ENCODE measurements at places on chromosomes 1 and 21.

- no peak for DNase-seq
These were observed 15.5 kb upstream of the SERINC2 start for GRCh38 chr1:31397360-31398095.

GRCh38 chr1:14517841-14518180, 80.7 kb upstream of the KAZN start:
- DNase-seq: no peak

GRCh38 chr1:91764471-91765115, 121.4 kb downstream of the TGFBR3 start:
- DNase-seq: no peak

DNA sequence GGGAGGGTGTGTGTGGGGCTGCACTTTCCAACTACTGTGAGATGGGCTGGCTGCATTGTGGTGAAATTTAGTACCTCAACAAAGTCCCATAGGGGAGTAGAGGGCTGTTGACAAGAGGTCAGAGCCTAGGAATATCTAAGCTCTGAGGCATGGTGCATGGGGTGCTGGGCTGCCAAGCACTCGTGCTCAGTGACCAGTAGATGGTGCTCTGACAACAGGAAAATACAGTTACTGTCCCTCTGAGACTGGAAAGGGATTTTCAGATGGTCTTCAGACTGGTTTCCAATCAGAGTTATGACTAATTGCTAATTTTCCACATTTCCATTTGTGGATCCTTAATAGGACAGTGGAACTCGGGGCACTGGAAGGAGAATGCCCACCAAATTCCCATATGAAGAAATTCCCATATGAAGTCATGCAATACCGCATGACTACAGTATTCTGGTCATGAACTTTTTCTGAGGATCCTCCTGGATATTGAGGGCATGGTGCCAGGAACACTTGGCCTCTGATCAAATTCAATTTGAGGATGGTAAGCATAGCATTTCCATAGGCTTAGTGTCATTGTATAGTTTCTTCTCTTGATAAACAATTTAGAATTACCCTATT, 4.1 kb upstream of the CACNA1E start:
- DNase-seq: no peak

DNA sequence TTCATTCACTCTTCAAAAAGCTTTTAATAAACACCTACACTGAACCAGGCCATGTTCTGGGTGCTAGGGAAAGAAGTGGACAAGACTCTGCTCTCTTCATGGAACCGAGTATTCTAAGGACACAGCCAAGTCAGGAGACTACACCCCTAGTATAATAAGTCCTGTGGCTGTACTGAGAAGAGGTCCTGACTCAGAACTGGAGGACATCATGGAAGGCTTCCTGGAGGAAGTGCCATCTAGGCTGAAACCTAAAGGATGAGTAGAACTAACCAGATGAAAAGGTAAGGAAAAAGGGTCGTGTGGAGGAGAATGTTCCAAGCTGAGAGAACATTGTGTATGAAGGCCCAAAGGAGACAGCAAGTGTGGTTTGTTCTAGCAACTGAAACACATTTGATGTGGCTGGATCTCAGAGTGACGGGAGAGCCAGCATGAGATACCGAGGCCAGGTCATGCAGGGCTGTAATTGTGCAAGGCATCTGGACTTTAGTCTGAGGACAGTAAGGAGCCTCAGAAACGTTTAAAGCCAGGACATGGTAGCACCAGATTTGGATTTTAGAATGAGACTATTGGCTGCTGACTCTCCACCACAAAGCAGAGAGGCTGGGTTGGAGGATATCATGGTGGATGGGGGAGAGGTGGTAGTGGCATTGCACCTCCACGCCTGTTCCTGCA, 82.5 kb downstream of the LRRN2 start:
- DNase-seq: no peak

DNA sequence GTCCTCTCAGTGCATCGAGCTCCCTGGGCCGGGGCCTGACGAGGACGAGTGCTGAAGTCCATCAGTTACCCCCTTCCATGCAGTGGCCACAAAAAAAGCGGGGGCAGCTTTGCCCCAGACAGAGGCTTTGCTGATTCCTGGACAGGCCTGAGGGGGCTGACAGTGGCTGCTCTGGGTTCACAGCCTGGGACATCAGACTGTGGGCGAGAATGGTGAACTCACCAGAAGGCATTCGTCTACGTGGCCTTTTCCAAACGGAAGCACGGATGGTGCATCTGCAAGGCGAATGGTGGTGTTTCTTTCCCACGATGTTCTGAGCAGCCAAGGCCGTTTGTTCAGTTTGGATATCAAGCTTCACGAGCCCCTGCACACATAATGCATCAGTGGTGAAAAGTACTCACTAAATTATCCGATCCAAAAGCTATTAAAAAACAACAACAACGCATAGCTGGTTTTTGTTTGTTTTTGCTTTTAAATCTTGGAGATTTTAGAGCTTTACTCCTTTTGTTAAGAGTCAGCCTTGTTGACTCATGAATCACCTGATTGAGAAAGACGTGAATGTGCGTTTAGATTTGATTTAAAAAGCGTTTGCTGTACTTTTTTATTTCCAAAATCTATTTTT, 6.3 kb upstream of the ZBTB21 start:
- no peak for DNase-seq

- DNase-seq: no peak
These were observed 150.1 kb upstream of the ZNF644 start for GRCh38 chr1:91171898-91172297.

DNA sequence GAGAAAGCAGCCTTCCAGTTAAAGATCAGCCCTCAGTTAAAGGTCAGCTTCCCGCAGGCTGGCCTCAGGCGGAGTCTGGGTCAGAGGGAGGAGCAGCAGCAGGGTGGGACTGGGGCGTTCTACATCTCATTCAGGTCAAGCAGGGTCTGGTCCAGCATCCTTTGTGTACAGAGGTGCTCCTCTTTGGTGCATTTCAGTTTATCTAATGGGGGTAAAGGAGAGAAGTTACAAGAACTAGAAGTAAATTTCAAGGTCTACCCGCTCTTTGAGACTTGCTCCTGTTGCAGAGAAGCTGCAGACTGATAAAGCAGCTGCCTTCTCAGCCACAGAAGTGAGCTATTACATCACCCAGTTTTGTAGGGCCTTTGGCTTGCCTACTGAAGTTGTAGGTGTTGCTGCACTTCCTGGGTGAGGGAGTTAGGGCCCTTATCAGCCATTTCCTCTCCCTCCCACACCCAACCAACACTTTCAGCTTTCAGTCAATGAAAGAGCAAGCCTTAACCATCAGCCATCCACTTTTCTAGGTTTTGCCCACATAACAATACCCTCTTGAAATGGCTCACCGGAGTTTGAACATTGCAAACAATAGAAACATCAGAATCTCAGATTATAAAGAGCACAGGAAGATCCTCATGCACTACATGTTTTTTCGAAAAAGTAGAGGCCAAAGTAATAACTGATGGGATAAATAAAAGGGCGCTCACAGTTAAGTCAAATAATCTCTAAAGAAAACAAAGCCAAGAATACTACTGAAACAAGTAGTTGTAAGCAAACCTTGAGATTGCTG, 2.8 kb upstream of the NUP210L start:
- DNase-seq: peak; percentile 53

DNA sequence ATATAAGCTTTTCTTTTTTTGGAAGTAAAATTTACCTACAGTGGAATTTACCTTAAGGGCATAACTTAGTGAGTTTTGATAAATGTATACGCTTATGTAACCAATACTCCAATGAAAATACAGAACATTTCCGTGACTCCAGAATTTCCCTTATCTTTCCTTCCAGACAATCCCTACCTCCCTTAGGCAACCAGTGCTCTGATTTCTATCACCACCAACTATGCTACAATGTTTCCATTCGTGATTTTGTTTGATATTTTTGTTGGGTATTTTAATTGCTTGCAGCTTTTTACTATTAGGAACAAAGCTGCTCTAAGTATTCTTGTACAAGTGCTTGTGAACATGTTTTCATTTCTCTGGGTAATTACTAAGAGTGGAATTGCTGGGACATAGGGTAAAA, 14.6 kb downstream of the IFT25 start:
- DNase-seq: no peak

GRCh38 chr1:17696417-17697301, 58.5 kb upstream of the ACTL8 start:
- no peak for DNase-seq

DNA sequence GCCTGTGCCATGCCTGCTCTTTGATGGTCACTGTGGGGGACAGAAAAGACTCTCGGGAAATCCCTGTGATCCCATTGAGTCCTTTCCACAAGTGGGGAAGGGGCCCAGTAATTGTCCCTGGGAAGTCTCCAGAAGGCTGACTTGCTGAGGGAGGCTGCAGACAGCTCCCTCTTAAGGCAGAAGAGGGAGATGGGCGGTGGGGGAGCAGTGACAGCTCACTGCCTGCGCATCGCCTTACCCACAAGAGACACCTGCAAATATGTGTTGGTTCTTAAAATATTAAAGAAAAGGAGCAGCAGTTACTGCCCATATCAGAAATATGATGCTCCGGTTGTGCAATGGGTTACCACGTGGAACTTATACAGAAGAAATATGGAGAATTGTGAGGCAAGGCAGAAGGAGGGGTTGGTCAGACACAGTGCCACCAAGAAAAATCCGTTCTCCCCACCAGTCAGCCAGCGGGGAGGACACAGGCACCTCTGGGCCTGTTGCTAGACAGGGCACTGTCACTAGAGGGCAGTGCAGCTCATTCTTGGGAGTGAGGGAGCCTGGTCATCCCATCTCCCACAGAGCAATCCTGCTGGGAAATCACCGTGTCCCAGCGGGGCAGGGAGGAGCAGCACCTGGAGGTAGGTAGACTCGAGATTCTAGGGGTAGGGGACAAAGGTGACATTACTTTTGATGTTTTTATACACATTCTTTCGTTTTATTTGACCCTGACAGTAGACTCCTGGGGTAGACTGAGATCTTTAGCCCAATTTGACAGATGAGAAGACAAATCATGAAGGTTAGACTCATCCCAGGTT, 6.9 kb upstream of the CAMK1G start:
- peak; percentile 16 for DNase-seq

GRCh38 chr1:40857737-40858136, 4.4 kb downstream of the CITED4 start:
- no peak for DNase-seq
